ENCODE measurements at places on chromosomes 5 and 9.

DNA sequence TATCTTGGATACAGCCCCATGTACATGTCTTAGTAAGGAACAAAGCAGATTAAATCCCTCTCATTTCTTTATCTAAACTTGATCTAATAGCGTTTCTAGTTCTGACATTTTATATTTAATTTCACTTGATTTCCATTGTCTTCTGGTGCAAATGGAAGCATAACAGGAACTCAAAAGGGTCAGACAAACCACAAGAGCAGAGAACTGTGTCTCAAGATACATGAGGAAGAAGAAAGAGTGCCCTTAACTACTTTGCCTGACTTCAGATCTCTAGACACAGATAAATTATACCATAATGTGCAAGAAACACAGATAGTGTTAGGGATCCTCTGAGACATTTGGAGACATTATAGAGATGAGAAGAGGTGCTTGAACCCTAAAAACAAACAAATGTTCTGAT is 20.7 kb upstream of the STX17 start:
- DNase-seq = no peak

DNA sequence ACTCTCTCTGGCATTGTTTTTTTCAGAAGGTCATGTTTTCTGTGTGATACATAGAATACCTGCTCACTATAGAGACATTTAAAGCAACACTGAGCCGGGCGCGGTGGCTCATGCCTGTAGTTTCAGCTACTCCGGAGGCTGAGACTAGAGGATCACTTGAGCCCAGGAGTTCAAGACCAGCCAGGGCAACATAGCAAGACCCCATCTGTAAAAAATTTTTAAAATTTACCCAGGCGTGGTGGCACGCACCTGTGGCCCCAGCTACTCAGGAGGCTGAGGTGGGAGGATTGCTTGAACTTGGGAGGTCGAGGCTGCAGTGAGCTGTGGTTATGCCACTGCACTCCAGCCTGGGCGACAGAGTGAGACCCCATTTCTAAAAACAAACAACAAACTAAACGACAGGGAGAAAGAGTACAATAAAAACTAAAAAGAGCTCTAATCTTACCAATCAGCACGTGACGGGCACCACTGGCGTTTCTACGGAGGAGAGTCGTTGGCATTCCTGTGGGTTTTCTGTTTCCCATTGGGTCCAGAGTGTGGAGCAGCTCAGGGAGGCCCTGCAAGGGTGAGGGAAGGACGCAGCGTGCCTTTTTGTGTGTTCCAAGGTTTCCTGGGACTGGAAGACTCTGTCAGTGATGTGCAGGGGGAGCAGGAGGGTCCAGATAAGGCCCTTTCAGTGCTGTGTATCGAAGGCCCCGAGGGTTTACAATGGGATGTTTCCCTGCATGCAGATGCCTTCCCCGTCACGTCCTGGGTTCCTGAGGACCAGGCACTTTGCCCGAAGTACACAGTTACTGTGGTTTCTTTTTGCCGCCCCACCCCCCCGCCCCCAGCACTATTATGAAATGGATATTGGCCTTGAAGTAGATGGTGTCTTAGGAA is 7.2 kb upstream of the RNU6ATAC start:
- no peak for DNase-seq

DNA sequence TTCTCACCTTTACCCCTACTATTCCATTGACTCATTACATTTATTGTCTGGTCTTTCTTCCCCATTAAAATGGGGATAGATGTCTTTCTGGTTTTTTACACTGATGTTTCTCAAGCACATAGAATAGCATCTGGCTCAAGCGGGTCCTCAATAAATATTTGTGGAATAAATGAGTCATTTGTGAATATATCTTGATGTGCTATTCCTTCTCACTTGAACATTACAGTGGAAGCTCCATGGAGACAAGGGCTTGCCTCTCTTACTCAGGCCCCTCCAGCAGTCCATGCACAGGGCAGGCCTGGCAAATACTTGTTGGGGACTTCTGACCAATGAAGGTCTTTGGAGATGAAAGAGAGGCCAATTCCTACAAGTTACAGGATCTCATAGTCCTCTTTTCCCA is 151.7 kb upstream of the TAS2R1 start:
- DNase-seq = no peak

GRCh38 chr5:17761326-17761725 is 127.1 kb downstream of the TAF11L14 start:
- no peak for DNase-seq

- no peak for DNase-seq
Observed at GRCh38 chr9:112535811-112536210, 49.2 kb downstream of the KIAA1958 start.

DNA sequence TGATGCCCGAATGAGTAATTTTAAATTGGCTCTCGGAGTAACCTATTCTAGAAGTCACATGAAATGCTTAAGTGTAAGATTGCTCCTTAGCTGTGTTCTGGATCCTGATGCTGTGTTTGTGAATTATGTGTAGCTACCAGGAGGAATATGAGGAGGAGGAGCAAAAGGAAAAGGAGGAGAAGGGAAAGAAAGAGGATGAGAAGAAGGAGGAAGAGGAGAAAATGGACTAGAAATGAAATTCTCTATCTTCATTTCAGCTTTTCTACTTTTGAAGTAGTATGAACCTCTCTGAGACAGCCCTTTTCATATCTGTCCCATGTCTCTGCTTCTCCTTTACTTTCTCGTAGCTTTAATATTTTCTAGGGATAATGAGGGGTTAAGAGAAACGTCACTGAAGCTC is 119.4 kb upstream of the ACTBL2 start:
- no peak for DNase-seq

DNA sequence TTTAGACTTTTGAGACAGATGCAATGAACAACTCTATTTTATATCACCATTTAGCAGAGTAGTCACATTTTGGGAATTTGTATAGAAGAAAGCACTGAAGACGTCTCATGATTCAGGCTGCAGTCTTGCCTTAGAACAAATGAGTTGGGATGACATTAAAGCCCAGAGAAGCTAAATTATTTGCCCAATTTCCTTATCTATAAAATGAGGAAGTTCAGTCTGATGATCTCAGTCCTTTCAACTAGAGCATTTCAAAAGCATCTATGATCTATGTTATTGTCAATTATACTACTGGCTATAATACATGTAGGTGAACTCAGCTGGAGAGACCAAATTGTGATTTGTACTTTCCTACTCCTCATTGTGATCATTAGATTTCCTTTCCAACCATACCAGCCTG is 154.1 kb downstream of the OSTF1 start:
- DNase-seq = no peak

DNA sequence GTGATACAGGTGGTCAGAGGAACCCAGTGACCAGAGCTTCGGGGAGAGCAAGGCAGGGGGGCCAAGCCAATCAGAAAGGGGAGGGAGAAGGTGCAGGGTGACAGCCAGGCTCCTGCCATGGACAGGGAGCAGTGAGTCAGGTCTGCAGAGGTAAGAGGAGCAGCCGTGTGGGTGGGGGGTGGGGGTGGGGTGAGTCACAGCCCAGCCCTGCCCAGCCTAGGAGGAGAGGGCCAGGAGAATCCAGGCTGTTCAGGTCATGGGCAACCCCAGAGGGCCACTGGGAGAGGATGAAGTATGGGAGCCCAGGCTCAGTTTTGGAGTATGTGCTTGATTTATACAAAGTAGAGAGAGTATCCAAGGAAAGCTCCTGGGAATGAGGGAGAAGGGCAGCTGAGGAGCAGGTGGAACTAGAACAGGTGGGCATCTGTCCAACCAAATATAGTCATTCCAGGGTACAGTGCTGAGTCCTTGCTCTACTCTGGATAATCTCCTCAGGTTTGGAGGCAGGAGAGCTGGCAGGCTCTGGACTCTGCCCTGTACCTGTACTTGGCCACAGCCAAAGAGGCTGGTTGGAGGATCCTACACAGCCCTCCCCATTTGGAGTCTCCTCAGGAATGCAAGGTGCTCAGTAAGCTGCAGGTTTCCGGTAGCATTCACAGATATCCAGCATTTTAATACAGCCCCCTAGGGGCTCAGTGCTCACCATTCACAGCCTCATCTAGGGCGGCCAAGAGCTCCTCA is 1.6 kb downstream of the HBEGF start:
- no peak for DNase-seq

DNA sequence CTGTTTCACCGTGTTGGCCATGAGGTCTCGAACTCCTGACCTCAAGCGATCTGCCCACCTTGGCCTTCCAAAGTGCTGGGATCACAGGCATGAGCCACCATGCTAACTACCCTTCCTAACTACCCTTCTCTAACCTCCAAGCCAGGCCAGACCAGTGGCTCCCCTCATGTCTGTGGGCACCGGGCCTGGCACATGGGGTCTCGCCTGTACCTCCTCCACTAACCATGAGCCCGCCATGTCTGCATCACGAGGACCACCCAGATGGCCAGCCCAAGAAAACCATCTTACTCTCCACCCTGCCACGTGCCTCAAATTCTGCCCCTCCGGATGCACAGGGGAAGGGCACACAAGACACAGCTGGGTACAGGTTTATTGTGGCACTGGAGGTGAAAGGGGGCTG is 9.6 kb upstream of the DBN1 start:
- DNase-seq = no peak

DNA sequence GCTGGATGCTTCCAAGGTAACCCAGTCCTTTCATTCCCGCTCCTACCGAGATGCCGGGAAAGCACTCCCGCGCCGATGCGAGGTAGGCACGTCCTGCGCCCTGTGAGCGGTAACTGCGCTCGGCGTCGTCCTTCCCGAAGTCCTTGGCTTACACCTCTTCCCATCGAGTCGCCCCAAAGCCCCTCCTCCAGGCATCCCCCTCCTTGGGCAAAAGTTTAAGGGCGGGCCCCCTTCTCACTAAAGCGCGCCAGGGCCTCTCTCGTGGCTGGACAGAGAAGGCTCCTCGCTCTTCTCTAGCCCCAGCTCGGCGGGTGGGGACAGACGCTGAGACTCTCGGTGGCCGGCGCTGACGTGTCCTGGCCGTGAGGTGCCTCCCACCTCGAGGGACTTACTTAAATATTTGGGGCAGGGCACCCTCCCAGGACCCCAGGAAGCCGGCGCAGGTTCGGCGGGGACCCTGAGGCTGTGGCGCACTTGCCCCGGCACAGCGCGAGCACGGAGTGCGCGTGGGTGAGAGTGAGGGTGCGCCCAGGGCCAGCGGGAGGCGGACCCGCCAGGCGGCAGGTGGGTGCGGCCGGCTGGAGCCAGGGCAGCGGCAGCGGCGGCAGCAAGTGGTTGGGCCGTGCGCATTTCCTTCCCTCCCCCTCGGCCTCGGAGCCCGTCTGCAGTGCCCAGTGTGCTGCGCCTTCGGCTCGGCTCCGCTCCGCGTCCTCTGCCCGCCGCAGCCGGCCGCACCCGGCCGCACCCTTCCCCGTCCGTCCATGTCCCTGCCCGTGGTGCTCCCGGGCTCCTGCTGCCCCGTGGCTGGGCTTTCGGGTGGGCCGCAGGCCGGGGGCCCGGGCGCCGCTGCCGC is at the start of gene ENTREP1:
Gene ENTREP1 (plus strand): TSS at position 667 of the 853 bp plus-strand sequence. CDS start 95 bp downstream, at position 762.
- no peak for DNase-seq

DNA sequence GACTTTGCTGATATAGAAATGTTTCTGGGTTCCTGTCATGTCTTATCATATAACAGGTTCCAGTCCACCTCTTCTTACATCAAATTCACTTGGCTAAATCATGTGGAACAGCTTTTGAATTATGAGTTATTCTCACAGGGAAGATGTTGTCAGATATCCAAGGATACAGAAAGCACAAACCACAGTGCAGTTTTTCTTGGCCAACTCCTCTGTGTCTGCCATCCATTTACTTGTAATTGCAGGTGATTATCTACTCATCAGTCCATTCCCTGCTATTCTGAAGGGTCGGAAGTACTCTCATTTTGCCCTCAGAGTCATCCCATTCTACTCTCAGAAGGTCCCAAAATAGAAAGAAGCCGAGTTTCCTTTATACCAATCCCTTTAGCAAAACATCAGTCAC is 10.0 kb downstream of the MARCHF11 start:
- DNase-seq = no peak

GRCh38 chr5:56070851-56071465 is 76.2 kb upstream of the IL6ST start:
- no peak for DNase-seq

DNA sequence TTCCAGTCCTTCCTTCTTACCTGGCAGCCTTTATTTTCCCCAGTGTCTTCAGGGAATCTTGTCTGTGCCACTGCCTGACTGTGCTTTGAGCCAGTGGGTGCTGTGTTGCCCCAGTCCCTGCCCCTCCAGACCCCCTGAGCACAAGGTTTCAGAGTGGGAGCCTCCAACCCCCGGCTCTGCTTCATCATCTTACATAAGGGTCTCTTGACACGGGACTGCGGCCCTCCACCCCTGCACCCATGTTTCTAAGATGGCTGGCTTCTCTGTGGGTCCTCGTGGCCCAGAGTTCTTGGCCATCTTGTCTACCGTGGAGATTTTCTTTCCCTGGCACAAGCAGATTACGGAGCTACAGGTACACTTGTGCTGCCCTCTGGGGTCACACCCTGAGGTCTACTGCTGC is 194.1 kb downstream of the CACNA1B start:
- no peak for DNase-seq

DNA sequence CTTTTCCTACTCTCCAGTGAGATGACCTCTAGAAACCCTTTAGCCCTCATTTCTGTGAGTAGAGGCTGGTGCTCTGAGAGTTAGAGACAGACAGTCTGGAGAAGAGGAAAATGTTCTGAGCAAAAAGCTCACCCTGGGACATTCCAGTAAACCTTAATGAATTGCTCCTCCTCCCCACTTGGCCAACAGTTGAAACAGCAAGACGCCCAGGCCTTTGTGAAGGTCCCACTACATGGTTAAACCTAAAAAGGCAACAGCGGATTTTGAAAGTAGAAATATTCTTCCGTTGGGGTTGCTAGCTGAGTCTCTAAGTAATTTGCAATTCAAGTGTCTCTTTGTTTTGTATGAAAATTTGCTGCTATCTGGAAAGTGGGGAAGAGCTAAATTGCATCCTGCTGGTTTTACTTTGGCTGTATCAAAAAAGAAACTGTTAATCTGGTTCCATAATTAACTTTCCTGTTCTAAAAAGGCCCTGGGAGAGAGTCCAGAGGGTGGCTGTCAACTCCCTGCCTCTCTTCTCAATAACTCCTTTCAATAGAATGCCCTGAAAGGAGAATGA is 63.8 kb downstream of the ATP10B start:
- DNase-seq = no peak

GRCh38 chr5:172145870-172146747 is 41.9 kb downstream of the STK10 start:
- no peak for DNase-seq

DNA sequence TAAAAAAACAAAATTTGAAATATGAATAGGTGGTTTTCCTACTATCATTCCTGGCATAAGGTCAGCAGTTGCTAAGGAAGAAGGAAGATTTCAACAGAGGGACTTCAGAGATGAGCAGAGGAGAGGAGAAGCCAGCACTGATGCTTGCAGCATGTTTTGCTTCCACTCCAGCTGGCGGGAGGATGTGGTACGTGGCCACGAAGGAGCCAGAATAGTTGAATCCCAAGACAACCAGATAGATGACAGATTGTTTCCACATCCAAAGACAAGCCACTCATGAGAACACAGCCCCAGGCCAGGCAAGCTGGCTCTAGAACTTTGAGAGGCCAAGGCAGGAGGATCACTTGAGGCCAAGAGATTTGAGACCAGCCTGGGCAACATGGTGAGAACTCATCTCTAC is 15.1 kb downstream of the TIMD4 start:
- no peak for DNase-seq
